ENCODE measurements at places on chromosomes 5 and 9.

- no peak for DNase-seq
Observed at GRCh38 chr5:144194144-144194543, 23.5 kb downstream of the KCTD16 start.

GRCh38 chr9:127680226-127680625, 26.6 kb upstream of the CFAP157 start:
- DNase-seq: no peak

DNA sequence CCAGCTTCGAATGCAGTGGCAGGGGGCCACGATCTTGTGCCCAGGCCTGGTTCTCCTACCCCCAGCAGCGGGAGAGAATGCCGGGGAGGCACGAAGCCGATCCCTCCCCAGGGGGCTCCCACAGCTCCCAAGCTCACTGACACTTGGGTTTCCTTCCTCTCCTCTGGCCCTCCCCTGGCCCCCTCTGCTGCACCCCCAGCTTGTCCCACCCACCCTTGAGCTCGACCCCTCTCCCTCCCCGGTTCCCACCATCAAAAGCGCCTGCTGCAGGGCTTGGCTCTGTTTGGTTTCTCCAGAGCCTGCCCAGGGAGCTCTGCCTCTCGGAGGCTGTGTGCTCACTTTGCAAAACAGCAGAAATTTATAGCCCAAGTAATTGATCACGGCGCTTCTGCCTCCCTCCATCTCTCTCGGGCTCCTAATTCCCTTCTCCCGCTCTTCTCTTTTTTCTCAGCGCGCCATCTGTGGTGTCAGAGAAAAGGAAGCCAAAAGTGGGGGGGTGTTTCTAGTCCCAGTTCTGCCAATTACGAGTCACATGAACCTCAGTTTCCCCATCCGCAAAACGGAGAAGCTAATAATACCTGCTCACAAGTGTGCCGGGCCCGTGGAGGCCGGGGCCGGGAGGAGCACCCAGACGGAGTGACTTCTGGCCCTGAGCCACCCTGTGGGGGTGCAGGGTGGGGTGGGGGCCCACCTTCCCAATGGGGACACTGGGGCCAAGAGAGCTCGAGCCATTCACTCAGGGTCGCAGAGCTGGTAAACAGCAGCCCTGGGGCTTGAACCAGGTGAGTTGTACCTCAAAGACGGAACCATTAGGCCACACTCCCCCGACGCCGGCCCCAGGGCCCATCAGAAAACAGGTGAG, 141.2 kb upstream of the IER5L start:
- DNase-seq: no peak

DNA sequence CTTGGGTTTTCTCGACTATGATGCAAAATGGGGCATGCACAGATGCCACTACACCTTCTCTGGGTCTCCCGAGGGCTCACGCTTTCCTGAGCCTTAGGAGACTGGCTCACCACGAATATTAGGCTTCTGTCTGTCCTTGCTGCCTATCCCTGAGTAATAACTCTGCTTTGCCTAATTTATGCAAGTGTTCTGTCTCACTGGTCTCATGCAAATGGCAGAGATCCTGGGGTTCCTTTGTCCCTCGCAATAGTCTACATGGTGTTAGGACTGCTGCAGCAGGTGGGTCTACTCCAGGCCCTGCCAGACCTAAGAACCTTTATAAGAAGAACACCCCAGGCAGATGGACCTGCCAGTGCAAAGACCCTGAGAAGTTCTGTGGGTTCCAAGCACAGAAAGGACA, 72.3 kb upstream of the HRH2 start:
- no peak for DNase-seq

GRCh38 chr9:136614967-136615623, 47.6 kb upstream of the EGFL7 start:
- DNase-seq: no peak

DNA sequence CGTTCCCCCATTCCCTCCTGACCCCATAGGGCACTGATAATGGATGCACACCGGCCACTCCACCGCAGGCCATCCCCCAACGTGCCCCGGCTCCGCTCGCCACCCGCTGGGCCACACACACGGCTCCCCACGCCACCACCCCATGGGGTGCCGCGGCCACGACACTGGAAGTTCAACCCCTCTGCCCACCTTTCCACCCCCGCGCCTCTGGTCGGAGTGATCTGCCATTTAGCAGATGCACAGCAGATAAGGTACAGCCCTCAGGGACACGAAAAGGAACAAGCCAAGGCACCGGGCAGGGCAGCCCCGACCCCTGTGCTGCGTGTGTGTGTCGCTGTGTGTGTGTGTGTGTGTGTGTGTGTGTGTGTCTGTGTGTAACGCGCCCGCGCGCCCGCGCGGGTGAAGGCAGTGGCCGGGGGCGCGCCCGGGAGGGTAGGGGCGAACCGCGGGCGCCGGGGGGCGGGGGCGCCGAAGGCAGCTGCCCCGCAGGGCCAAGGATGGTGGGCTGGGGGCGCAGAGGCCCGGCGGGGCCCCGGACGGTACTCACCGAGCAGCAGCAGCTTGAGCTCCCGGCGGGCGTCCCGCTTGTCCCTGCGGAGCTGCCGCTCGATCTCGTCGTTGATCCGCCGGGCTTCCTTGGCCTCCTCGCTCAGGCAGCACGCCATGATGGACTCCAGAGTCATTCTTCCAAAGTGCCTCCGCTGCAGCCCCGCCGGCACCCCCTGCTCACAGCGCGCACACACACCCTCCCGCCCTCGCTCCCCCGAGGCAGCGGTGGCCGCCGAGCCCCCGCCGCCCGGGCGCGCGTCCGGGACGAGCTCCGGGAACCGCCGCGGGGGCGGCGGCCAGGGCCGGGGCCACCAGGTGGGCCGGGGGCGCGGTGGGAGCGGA, 813 bp downstream of the GNAQ start:
- peak; percentile 24 for DNase-seq

GRCh38 chr5:33232731-33233505, 207.8 kb upstream of the TARS1 start:
- DNase-seq: no peak

GRCh38 chr9:104798209-104798995, 34.5 kb downstream of the NIPSNAP3B start:
- DNase-seq: no peak

DNA sequence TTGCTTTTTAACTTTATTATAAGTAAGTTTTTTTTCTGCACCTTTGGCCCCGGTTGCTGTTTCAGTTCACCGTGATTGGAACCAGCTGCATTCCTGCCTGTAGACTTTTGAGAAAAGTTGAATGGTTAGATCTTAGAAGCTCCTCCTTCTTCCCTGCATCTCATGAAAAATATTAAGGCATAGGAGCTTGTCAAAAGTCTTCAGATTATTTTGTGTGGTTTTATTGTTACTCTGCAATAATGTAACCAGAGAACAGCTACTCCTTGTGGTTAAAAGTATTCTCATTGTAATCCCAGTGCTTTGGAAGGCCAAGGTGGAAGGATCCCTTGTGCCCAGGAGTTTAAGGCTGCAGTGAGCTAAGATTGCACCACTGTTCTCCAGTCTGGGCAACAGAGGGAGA, 3.3 kb upstream of the SLC2A8 start:
- no peak for DNase-seq

DNA sequence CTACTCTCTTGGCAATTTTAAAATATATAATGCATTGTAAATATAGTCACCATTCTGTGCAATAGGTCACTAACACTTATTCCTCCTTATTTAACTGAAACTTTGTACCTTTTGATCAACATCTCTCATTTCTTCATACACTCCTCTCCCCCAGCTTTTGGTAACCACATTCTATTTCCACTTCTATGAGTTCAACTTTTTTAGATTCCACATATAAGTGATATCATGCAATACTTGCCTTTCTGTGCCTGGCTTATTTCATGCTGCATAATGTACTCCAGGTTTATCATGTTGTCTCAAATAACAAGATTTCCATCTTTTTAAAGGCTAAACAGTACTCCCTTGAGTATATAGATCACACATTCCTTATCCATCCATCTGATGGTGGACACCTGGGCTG, 188.8 kb downstream of the NXNL2 start:
- no peak for DNase-seq

DNA sequence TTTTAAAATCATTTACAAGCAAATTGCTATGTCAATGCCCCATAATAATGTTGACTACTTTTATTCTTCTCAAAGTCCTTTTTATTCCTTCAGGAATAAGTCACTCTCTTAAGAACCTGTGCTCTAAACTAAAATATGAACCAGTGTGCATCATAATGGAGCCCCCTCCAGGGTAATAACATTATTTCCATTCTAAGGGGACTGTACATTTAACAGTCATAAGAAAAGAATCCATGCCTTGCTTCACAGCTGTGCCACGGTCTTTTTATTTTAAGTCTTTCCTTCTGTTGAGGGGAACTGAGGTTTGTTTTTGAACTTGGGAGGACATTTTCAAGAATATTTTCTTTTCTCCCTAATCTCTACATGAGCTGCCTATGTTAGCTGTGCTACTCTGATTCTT, 297.6 kb downstream of the MAN2A1 start:
- DNase-seq: no peak

GRCh38 chr5:45109636-45110035, 300.9 kb downstream of the MRPS30 start:
- DNase-seq: no peak

DNA sequence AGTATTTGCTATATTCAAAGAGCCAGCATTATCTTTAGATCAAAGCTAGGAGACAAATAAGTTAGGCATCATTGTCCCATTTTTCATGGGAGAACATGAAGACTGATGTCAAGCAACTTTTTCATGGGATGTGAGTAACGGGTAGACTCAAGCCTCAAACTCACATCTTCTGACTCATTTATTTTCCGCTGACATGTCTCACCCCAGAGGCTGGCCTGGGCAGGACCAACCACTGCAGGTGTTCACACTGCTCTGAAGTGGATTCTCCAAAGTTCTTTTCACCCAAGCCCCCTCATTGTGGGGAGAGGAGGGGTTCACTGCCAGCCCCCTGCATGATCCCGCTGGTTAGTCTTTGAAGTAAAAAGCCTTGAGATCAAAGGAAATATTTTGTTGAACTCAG, 34.9 kb upstream of the BASP1 start:
- DNase-seq: no peak

DNA sequence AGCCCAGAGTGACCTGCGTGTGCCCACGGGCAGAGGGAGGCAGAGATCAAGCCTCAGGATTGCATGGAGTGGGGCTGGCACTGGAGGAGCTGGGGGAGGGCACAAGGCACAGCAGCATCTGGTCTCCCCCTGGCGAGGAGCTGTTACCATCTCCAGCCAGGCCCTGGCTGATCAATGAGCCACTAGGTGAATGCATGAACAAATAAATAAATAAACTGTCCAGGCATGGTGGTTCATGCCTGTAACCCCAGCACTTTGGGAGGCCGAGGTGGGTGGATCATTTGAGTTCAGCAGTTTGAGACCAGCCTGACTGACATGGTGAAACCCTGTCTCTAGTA, 14.3 kb upstream of the PSMB7 start:
- no peak for DNase-seq

DNA sequence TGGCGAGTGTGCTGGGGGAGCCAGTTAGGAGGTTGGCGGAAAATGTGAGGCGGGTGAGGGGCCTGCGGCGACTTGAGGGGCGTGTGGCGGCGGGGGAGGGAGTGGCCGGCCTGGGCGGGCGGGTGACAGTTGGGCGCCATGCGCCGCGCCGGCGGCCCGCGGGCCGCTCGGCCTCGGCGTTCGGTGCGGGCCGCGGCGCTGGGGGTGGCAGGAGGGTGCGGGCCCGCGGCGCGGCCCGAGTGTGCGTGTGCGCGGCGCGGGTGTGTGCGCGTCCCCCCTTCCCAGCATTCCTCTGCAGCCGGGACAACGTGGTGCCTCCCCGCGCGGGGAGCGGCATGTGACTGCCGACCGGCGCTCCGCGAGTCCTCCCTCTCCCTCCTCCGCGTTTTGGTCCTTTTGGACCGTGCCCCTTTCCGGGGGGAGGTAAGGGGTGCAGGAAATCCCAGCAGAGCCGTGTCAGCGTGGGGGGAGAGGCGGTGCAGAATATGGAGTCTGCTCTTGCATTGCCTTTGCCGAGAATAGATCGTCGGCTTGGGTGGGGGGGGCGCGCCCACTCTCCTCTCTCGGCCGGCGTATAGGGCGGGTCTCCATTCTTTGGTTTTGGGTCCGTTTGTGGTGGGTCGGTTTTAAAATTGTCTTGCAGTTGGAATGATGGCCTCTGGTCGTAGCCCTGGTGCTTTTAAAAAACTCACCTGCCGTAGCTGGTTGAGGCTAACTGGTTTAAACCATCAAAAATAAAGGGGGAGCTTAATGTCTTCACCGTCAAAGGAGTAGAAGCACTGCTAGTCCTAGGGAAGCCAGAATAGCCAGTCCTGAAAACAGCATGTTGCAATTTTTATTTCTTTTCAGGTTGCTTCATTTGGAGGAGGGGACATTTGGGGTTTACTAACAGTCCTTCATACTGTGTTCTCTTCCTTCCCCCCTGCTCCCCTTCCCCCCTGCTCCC, 2.0 kb downstream of the LARP1 start:
- peak; percentile 34 for DNase-seq

Data from effector CD4-positive, alpha-beta T cell (primary cell).